ENCODE measurements at places on chromosomes 11 and 22.
A peak's percentile ranks its signal among the peaks of the same experiment; 100 is the strongest.

- DNase-seq, result no peak
Observed at GRCh38 chr11:47509077-47509536, 43.8 kb downstream of the CELF1 start.

DNA sequence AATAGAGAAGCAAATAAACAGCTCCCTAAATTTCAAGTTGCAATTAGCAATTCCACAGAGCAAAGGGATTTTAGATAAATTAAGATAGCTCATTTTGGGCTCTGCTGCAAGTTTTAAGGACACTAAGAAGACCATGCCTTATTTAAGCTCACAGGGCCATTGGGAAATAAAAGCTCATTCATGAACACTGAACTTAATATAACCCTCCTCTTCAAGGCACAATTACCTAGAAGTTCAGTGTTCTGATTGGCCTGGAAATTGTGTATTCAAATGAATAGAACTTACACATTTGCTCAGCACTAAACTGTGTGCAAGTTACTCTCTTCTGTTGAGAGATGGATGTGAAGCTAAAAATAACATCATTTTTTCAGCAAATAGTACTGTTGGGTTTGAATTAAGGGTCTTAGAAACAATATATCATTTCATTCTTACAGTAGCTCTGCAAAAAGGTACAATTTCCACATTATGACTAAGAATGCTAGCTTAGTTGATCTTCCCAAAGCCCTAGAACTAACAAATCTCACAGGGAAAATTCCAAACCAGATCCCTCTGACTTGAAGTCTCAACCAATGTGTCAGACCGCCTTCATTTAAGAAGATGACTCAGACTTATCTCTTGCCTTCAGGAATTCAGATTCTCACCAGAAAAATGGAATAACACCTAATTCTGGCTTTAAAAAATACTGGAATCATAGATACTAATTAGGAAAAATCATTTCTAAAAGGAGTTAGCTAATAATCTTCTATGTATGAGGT is 87.4 kb upstream of the LRRC55 start:
- DNase-seq, result no peak

- no peak for DNase-seq
Observed at GRCh38 chr11:78603792-78604191, 29.1 kb upstream of the NARS2 start.

- no peak for DNase-seq
Observed at GRCh38 chr11:74717221-74717969, 13.8 kb downstream of the CHRDL2 start.

- DNase-seq, result no peak
Observed at GRCh38 chr11:31246451-31247165, 122.9 kb downstream of the DCDC1 start.

GRCh38 chr11:62393061-62393611 is 25.7 kb upstream of the SCGB1A1 start:
- no peak for DNase-seq

- DNase-seq, result no peak
Observed at GRCh38 chr11:2451336-2451735, 6.5 kb downstream of the KCNQ1 start.

DNA sequence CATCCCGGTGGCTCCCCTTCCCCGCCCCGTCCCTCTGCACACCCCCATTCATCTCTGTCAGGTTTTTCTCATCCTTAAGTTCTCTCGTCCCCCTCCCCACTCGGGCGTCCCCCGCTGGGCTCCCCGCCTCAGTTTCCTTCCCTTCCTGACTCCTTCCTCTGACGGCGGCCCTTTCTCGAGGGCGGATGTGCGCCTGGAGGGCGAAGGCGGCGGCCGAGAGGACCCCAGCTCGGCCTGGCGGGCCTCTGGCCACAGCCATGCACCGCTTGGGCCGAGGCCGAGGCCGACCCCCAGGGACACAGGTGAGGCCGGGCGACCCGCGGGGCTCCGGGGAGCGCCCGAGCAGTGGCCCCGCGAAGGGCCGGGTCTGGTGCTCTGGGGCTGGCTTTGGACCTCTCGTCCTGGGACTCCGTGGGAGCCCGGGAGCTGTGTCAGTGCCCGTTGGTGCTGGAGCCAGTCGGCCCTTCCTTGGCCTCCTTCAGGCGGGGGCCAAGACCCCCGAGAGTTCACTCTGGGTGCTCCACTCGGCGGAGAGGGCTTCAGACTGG is 2.9 kb downstream of the PHLDB1 start:
- DNase-seq, result no peak

GRCh38 chr11:6703247-6704063 is 20.3 kb upstream of the MRPL17 start:
- no peak for DNase-seq

GRCh38 chr11:134514354-134514951 is 102.4 kb upstream of the B3GAT1 start:
- DNase-seq, result no peak

- DNase-seq, result no peak
Observed at GRCh38 chr11:46009647-46010046, 87.2 kb downstream of the LARGE2 start.

- DNase-seq, result no peak
Observed at GRCh38 chr11:100353083-100353482, 334.0 kb upstream of the ARHGAP42 start.

DNA sequence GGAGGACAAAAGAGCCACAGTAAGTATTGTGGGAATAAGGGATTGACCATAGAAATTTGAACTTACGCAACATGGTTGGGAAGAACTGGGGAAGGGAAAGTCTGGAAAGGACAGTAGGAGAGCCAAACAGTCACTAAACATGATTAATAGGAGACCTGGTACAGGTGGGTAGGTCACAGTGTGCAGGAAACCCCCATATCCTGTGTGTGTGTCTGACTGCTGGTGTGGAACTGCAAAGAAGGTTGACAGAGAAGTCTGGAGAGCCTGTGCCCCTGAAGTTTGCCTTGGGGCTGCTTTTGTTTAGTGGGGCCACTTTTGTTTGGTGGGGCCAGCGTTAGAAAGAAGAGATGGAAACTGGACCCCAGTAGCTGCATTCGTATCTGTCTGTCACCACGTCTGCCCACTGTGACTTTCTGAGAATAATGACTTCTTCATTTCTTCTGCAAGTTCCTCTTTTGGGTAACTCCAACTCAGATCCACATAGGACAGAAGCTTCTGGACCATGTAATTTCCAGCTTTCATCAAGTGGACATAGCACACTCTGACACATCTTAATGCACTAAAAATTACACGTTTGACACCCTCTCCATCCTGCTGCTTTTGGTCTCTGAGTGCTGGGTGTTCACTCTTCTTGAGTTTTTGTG is 126.8 kb upstream of the RAG2 start:
- no peak for DNase-seq

DNA sequence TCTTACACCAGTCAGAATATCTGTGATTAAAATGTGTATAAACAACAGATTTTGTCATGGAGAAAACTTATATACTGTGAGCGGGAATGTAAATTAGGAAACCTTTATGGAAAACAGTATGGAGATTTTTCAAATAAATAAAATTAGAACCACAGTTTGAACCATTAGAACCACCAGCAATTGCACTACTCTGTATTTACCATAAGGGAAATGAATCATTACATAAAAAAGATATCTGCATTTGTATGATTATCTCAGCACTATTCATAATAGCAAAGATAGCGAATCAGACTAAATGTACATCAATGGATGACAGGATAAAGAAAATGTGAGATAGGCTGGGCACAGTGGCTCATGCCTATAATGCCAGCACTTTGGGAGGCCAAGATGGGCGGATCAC is 7.4 kb upstream of the OR52N4 start:
- no peak for DNase-seq

DNA sequence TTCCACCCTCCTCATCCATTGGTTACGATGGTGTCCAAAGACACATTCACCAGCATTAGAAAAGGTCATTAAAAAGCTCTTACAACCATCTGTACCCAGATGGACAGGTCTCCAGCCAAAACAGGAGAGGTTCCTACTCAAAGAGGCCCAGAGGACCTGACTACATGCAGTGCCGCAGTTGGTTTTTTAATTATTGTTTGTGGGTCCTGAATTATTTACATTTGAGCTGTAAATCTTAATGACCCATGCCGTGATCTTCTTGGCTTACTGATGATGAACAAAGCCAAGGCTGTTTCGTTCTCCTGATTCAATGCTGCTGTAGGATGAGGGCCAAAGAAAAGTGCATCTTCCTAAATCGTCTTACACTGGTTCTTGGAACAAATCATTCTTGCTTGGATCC is 83.7 kb downstream of the CADM1 start:
- DNase-seq, result no peak

GRCh38 chr11:13861411-13861810 is 101.1 kb upstream of the SPON1 start:
- DNase-seq, result no peak

- DNase-seq, result peak; percentile 62
Observed at GRCh38 chr22:25067851-25068421, 115.4 kb downstream of the KIAA1671 start.

- DNase-seq, result no peak
Observed at GRCh38 chr11:132330515-132330914, 960.1 kb downstream of the NTM start.

- DNase-seq, result no peak
Observed at GRCh38 chr11:27696115-27696514, 4.1 kb downstream of the BDNF start.

GRCh38 chr22:48242461-48242864 is 1480.0 kb downstream of the TBC1D22A start:
- no peak for DNase-seq

DNA sequence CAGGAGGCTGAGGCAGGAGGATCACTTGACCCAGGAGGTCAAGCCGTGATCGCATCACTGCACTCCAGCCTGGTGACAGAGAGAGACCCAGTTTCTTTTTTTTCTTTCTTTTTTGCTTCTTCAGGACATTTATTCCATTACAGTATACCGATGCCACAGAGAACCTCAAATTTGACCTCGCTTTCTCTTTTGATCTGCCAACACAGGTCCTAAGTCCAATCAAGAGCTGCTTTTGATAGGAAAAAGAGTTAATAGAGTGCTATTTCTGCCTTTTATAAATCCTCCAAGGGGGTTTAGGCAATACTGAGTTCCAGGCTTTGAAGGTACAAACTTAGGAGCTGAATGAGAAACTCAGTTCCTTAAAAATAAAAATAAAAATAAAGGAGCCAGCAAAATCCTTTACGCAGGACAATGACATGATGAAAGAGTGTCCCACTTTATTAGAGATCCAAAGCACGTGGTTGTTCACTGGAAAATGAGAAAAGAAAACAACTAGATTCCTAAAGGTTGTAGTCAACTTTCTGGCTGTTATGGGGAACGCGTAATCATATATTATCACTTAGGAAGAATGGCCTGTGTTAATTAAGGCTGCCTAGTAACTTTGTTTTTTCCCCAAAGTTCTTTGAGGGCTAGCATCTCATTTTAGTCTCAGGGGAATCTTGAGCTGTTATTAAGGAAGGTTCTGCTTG is 27.2 kb downstream of the FADD start:
- no peak for DNase-seq

DNA sequence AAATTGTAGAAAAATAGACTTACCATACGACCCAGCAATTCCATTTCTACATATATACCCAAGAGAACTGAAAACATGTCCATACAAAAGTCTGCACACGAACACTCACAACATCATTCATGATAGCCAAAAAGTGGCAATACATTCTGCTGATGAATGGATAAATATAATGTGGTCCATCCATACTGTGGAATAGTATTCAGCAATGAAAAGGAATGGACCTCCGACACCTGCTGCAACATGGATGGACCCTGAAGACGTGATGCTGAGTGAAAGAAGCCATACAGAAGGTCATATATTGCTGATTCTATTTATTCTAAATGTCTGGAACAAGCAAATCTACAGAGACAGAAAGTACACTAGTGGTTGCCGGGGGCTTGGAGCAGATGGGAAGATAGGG is 19.2 kb downstream of the CPT1A start:
- no peak for DNase-seq

DNA sequence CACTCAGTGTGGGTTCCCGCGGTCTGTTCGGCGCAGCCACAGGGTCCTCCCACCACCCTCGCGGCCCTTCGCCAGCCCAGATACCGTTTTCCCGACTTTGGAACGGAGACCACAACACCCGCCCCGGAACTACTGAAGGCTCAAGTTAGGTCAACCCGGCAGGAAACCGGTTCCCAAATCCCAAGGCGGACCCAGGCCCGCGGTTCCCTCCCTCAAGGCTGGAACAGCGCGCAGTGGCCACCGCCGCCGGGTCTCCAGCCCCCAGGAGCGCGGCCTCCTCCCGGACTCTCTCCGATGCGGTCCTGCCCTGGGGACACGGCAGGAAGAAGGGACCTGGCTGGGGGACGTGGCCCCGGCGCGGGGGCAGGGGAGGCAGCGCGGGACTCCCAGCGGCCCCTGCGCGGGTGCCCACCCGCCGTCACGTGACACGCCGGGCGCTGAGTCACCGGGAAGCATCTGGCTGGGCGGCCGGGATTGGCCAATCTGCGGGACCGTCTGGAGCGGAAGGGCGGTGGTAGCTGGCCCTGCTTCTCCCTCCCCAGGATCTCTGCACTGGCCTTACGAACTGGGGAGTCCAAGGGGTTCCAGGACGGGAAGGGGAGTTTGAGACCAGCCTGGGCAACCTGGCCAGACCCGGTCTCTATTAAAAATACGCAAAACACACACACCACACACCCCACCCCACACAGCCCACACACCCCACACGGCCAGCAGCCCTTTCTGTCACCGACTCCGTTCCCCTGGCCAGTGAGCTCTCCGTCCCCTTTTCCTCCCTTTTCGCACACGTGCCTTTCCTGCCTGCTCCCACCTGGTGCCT is 21.5 kb upstream of the MALAT1 start:
- DNase-seq, result peak; percentile 85

- DNase-seq, result peak; percentile 65
Observed at GRCh38 chr22:41780746-41781505, 19.6 kb upstream of the CCDC134 start.

DNA sequence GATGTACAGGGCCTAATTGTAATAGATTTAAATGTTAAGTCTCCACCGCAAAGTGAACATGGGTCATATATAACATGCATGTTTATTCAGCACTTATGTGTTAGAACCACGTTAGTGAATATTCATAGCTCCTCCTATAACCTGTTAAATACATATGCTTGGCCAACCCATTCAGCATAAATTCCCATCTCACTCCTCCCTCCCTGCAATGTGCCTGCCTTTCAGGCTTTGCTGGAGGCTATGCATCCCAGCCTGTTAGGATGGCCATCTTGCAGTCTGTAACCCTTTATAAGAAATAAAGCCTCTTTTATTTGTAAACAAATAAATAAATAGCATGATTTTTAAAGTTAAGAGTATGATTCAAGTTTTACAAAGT is 1.7 kb upstream of the OOSP4A start:
- DNase-seq, result no peak

DNA sequence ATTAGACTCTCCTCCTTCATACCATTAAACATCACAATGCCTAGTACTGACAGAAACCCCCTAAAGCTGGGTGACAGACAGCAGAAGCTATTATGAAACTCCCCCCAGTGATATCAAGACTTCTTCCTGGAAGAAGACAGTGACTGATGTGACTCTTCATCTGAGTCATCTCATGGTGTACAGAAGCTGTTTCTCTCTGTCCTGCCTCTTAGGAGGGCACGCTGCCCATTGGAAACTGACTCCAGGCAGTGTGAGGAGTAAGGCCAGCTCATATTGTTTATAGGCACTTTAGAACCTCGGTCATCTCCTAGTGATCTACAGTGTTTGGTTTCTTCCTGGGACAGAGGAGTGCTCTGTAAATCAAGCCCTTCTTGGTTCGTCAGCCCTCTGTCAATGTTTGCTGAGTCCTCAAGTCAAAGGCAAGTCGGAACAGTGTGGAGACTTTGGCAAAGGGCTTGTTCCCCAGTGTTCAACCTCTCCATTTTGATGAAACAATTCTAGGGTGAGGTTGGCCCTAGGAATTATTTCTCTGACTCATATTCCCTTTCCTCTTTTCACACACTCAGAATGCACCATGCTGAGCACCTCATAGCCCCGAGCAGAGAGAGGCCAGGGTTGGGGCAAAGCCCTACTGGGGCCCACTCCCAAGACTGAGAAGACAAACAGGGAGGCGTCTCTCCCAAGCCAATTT is 172.5 kb upstream of the TMEM45B start:
- no peak for DNase-seq

GRCh38 chr11:122778148-122778547 is 60.2 kb upstream of the CRTAM start:
- DNase-seq, result no peak

Measured in stimulated activated CD8-positive, alpha-beta memory T cell treated with anti-CD3 and anti-CD28 coated beads, Interleukin-15, amount 100 ng/mL, for 4 hours (primary cell).